ENCODE measurements at places on chromosomes 4 and X.

- DNase-seq: no peak
Measured at GRCh38 chr4:92050875-92051274, 252.9 kb upstream of the GRID2 start.

DNA sequence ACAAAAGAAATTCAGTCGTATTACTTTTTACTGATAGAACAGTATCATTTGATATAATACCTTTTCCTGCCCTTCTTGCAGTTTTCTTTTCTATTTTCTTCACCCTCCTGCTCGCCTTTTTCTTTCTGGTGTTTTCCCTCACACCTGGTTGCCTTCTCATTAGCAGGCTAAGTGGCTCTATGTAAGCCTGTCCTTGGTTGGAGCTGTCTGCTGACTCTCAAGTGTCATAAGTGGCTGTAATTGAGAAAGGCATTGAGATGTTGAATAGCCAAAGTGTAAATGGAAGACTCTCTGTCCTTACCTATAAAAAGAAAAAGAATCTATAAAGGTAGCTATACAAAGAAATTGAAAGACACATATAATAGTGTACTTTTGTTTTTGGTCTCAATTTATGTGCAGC, 180.7 kb downstream of the ADGRL3 start:
- no peak for DNase-seq

DNA sequence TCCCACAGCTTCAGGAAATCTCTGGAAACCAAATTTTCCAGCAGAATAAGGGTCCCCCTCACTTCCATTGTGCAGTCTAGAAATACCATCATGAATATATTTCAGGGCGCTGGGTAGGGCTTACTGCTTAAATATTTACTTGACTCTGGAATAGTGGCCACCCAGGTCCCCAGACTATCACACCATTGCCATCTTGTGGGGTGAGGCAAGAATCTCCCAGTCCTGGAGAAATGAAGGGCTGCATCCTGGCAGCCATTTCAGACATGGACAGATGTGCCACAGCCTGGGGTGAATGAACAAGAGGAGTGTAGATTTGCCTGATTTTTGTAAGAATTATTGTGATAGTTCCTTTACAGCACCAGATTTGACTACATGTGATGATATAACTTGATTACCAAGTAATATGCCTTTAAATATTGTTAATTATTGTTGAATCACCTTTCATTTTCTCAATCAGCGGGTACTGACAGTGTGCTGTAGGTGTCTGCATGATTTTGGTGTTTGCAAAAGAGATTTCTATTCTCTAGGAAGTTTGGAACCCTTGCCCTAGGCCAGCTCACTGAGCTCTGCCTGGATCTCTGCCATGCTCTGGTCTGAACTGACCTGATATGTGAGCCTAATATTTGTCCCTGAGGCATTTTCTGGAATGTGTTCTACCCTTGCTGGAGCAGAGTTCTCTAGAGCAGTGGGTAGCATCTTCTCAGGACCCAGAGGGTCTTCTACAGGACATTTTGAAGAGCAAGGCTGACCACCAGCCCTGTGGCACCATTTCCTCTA, 183.4 kb downstream of the KIT start:
- no peak for DNase-seq

GRCh38 chr4:169756971-169757574, 671 bp downstream of the HPF1 start:
- DNase-seq: no peak

- no peak for DNase-seq
Measured at GRCh38 chr4:151167561-151167960, 68.1 kb downstream of the RPS3A start.

GRCh38 chr4:139589336-139590018, 33.5 kb upstream of the SETD7 start:
- no peak for DNase-seq

GRCh38 chr4:182684796-182685195, 232.4 kb downstream of the DCTD start:
- DNase-seq: no peak

- no peak for DNase-seq
Measured at GRCh38 chr4:8343262-8343966, 73.9 kb downstream of the HTRA3 start.

- DNase-seq: no peak
Measured at GRCh38 chrX:74423289-74423998, 2.2 kb downstream of the SLC16A2 start.

DNA sequence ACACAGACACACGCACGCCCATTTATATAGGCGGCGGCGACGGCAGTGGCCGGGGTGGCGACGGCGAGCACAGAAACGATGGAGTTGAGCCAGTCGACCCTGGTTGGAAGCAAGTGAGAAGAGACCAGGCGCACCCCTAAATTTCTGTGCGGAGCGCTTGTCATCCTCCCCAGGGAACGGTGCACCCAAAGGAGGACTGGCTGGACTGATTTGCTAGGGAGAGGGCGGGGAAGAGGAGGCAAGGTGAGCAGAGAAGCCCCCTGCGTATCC, 302 bp downstream of the NHS start:
- DNase-seq: no peak
